ENCODE measurements at places on chromosomes 1 and 21. TPM values are rescaled to one million over a fixed set of nuclear protein-coding genes. Genes with fewer than 3 reads are reported as not detected.

DNA sequence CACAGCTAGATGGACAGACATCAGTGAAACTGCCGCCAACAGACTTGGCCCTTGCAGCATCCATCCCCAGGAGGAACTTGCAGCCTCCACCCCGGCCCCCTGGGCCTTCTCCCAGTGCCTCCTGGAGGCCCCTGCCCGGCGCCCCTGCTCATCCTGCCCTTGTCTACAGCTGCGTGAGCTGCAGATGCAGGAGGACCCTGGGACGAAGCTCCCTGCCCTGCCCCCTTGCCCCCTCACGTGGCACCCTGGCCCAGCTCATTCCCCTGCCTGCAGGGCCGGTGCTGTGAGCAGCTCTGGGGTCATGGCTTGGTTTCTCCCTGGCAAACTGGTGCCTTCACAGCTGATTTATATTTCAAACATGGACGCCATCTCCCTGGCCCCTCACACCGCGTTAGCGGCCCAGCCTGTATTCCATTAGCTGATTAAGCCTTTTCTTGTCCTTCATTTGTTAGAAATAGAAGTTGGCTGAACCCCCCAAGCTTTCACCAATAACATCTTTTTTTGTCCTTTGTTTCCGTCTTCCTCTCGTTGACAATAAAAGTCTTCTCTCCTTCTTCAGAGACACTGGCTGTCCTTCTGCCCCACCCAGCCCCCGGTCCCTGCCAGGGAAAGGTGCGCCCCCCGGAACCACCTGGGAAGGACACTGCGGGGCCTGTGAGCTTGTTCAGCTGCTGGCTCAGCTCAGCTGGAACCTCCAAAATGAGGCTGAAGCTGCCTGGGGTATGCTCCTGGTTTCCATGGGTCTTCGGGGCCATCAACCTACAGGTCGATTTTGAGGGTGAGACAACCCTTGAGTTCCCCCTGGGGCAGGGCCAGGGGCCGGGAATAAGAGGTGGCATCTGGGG lies 34.0 kb upstream of the SLC19A1 start:
- no peaks in the 10 kb centered on the region for H3K27me3 ChIP-seq
- no peak overlapping the region for H3K27ac ChIP-seq
- H3K4me1 ChIP-seq: no peaks in the 10 kb centered on the region
- no peaks in the 10 kb centered on the region for H3K36me3 ChIP-seq
- DNase-seq: no peak

The GNG4 gene
- total RNA-seq: 1.2 TPM

DNA sequence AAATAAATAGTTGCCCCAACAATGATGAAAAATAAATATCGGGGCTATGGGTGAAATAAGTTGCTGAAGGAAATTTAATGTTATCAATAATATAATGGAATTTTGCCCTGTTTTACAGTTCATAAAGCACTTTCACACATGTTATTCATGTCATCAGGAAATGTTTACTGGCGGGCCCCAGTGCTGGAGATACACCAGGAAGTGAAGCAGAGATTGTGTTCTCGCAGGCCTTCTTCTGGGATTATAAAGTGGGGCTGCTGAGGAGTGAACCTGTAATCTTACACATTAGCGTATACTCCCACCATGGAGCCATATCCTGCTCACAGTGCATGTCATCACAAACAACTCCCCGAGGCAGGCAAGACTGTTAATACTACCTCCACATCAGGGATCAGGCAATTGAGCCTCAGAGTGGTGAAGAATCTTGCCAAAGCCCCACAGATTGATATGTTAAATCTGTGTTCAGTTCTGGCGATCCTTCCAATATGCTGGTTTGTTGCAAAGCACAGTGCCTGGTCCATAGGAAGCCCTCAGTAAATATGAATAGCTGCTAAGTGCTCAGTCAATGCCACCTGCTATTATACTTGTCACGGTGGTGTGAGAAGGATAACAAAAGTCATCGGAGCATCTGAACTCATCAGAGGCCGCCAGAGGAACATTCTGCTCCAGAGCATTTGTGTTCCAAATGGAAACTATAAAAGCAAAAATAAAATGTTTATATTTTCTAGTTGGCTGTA lies 104.4 kb upstream of the UBE2U start:
- H3K36me3 ChIP-seq: no peaks in the 10 kb centered on the region
- H3K4me3 ChIP-seq: no peak overlapping the region
- H3K4me1 ChIP-seq: no peaks in the 10 kb centered on the region
- no peak overlapping the region for H3K27ac ChIP-seq
- DNase-seq: no peak

The RXRG gene
- 0.35 TPM for total RNA-seq

GRCh38 chr1:191907121-191907520 lies 251.1 kb upstream of the RGS18 start:
- DNase-seq: no peak
- H3K36me3 ChIP-seq: no peaks in the 10 kb centered on the region
- H3K4me1 ChIP-seq: no peaks in the 10 kb centered on the region
- H3K27me3 ChIP-seq: no peaks in the 10 kb centered on the region

DNA sequence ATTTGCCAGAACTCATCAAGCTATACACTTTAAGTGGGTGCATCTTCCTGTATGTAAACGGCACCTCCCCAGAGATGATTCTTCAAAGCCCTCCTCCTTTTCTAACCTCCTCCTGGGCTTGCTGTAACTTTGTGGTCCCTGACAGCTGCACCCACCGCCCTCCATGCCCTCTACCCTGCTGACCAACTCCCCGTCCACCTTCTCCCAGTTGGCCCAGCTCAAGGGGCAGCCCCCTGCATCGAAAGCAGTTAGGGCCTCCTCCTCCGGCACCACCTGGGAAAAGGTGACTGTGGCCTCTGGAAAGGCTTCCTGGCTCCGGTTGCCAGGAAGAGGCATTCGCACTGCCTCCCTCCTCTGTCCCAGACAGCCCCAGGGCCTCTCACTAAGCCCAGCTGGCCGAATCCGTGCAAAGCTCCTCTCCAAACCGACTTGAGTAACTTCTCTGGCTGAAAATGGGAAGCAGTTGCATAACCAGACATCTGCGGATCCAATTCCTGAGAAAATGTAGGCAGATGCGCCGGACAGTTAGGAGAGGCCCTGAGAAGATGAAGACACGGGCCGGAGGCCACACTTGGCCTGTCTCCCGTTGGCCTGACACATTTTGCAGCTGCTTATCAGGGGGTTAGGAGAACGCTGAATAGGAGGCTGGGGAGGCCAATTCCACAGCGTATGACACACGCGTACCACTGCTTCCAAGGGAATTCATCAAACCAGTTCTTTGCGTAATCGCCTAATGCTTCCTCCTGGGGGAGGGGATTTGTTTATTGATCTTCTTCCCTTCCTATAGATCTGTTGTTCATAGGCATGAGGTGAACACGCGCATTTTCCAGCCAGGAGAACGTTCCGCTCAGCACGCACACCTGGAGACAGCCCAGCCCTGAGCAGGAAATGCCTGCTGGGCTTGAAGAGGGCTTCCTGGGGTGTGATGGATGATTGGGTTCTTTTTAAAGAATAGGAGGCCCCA lies 48.7 kb upstream of the COL6A2 start:
- H3K4me1 ChIP-seq: no peaks in the 10 kb centered on the region
- H3K36me3 ChIP-seq: no peaks in the 10 kb centered on the region
- no peaks in the 10 kb centered on the region for H3K27me3 ChIP-seq
- H3K27ac ChIP-seq: no peak overlapping the region

- no peaks in the 10 kb centered on the region for H3K4me1 ChIP-seq
- H3K27ac ChIP-seq: no peak overlapping the region
- no peak for DNase-seq
- H3K36me3 ChIP-seq: no peaks in the 10 kb centered on the region
Observed at GRCh38 chr1:33306653-33307493, 14.0 kb downstream of the A3GALT2 start.

DNA sequence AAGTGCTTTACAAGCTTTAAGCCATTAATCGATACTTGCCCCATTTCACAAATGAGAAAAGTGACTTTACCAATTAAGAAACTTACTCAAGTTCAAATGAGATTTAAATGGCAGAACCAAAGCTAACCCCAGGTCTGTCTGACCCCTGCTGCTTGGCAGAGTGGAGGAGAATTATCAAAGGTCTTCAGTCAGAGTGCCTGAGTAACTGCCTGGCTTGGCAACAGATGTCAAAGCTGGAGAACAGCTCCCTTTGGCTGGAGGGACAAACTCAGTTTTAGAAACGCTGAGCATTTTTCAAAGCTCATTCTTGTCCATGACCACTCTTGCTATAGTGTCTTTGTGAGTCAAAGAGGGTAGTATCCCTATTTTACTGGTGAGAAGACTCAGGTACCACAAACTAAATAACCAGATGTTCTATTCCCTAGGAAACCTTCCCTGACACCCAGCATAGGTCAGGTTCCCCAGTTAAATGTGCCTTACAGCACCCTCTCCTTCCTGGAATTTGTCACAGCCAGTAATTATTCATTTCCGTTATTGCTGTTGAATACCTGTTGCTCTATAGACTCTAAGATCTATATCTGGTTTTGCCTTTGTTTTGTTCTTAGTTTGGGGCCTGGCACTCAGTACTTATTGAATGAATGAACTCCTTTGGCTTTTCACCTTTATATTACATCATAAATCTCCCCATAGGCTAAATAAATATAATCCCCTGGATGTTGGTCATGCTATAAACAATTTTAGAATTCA lies 5.0 kb upstream of the BCAR3 start:
- no peaks in the 10 kb centered on the region for H3K4me1 ChIP-seq
- no peak overlapping the region for H3K4me3 ChIP-seq
- H3K27ac ChIP-seq: no peak overlapping the region
- H3K36me3 ChIP-seq: no peaks in the 10 kb centered on the region
- H3K27me3 ChIP-seq: no peaks in the 10 kb centered on the region

DNA sequence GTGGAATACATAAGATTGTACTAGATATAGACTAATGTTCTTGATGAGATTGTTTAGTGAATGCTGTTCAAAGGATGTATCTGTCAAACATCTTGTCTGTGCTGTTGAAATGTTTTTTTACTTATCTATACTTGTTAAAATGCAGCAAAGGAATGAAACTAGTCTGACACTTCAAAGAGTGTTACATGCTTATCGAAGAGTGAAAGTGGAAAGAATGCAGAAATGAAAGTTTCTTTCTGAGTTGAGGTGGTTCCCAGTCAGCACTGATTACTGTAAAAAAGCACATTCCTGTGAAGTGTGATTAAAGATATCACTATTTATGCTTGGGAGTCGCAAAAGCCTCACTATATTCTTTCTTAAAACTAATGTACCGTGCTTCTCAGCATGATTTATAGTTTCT lies 1225.2 kb downstream of the NCAM2 start:
- no peak for DNase-seq
- H3K27me3 ChIP-seq: no peaks in the 10 kb centered on the region
- H3K36me3 ChIP-seq: no peaks in the 10 kb centered on the region
- no peaks in the 10 kb centered on the region for H3K4me1 ChIP-seq

All from pancreas (tissue), 10 donors.